Smooth muscle cell of the brain vasculature (primary cell): ENCODE measurements at places on chromosomes 7 and 10.
A peak's percentile ranks its signal among the peaks of the same experiment; 100 is the strongest.

GRCh38 chr10:1273372-1274105 is 217.4 kb downstream of the WDR37 start:
- DNase-seq: no peak

GRCh38 chr7:76281706-76282343 is 20.6 kb upstream of the HSPB1 start:
- no peak for DNase-seq

GRCh38 chr7:48035301-48035966 is at the start of gene C7orf57:
Gene C7orf57 (plus strand): TSS chr7:48035543. CDS start chr7:48036309, 766 bp downstream.
- DNase-seq: peak; percentile 45

GRCh38 chr10:69801434-69802315 is at the start of gene COL13A1:
Gene COL13A1 (plus strand): TSS chr10:69801906. CDS start chr10:69802424, 518 bp downstream.
- peak; percentile 53 for DNase-seq

DNA sequence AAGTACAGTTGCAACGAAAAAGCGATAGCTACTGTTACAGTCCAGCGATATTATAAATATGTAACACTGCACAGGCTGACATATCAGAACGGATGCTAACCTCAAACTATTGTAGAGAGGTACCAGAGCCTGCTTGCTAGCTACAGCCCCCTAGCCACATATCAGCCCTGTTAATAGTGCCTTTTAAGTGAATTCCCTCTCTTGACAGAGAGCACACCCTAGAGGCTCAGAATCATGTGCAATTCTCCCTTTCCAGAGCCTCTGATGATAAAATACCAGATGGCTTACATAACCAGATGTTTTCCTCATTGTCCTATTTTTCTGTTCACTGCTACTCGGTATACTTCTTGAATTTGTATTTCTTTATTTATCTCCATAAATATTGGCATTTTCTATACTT is 960.7 kb upstream of the CELF2 start:
- no peak for DNase-seq

- no peak for DNase-seq
Measured at GRCh38 chr7:142384493-142384922, 126.7 kb upstream of the PRSS58 start.

- DNase-seq: no peak
Measured at GRCh38 chr7:113548137-113548536, 370.7 kb downstream of the PPP1R3A start.

DNA sequence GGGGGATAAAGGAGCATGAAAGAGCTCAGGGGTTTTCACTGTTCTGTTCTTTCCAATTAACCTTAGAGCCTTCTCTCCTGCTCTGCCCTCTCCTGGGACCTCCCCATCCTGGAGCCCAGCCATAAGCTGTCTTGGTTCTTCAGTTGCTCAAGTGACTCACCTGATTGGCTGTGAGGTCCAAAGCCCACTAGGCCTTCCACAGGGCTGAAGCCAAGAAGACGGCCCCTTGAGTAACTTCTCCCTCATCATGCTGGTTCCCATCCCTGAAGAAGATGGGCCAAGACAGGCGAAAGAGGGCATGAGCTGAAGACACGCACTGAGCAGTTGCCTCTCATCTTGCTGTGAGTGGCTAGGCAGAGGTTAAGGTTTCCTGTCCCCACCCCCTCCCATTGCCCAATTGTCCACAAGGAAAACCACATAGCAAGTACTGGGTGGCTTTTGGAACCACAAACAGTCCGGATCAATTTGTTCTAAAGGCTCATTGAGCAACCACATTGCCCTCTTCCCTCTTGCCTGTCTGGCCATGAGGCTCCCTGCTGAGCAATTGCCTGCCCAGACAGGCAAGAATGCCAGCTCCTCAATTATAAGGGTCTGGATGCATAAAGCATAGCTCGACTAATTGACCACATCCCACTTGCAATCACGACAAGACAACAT is 43.9 kb upstream of the GPAM start:
- no peak for DNase-seq

DNA sequence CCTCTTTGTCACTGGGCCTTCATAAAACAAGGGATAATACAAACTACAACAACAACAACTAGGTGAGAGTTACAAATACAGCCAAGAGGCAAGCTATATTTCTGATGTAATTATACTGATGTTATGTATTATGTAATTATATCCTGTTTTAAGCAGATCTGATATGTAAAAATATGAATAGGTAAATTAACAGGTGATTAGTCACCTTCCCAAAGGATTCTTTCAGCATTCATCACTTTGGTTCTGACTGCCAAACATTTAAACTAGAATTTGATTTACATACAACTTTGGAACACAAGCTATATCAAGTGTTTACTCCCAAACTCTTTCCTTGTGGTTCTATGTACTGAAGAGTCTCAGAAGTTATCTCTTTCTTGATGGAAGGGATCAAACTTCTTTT is 53.7 kb downstream of the BEND7 start:
- DNase-seq: no peak
